NCI-H1105 (cell line): ENCODE measurements at places on chromosomes 11 and 22.

GRCh38 chr22:50074056-50074455 lies 11.2 kb downstream of the MLC1 start:
- DNase-seq, result no peak

- DNase-seq, result no peak
Measured at GRCh38 chr11:7849018-7849417, 52.3 kb upstream of the OR5P2 start.

- DNase-seq, result peak; percentile 11
Measured at GRCh38 chr11:122633219-122633829, 22.2 kb upstream of the UBASH3B start.

DNA sequence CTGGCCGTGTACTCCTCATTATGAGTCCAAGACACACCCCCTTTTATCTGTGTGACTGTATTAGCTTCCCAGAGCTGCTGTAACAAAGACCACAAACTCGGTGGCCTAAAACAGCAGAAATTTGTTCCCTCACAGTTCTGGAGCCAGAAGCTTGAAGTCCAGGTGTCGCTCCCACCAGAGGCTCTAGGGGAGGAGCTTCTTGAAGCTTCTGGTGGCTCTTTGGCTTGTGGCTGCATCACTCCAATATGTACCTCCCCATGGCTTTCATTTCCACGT lies 3.0 kb downstream of the PRR5 start:
- DNase-seq, result no peak

GRCh38 chr22:48309115-48309705 lies 1518.5 kb downstream of the BRD1 start:
- DNase-seq, result no peak

DNA sequence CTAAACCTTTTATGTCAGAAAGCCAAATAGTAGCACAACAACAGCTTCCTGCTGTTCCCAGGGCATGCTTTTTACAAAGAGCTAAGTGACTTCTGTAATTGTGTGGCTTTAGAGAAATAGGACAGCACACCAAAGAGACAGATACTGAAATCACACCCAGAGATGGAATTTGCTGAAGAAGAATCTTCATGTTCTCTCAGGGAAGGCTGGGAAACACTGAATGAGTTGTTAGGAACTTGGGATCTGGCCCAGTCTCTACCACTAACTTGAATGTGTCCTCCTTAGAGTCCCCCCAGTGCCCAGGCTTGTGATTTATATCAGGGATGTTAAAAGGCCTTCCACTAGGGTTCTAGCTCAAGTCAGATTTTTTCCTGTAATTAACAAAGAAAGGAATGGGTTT lies 175.2 kb downstream of the DBX1 start:
- no peak for DNase-seq

- DNase-seq, result no peak
Measured at GRCh38 chr11:34978236-34979191, 62.1 kb downstream of the PDHX start.

DNA sequence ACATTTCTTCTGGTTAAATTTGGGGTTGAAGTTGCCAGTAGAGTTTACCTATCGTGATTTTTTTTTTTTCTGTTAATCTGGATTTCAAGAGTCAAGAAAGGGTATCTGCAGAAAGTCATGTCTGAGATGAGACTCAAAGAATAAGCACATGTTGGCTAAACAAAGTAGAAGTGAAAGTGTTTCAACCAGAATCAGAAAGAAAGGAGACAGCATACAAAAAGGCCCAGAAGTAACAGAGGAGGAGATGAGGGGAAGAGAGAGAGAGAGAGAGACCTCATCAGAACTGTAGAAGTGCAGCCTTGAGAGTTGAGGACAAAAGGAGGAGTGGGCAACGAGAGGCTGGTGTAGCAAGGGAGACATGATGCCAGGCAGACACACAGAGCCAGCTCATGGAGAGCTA lies 54.9 kb downstream of the SVIP start:
- no peak for DNase-seq

DNA sequence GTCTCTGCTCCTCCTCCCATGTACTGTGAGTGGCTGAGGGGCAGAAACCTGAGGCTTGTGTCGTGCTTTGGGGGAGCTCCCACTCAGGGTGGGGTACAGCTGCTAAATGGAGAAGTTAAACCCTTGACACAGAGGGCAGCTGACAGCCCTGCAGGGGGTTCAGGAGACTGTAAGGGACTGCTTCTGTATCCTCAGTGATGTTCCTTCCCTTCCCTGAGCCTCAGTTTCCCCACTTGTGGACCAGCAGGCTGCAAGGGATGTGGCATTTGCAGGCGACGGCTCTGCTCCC lies 15.6 kb downstream of the SYNGR1 start:
- DNase-seq, result no peak

- no peak for DNase-seq
Measured at GRCh38 chr11:124167826-124168231, 15.3 kb upstream of the OR10D3 start.

DNA sequence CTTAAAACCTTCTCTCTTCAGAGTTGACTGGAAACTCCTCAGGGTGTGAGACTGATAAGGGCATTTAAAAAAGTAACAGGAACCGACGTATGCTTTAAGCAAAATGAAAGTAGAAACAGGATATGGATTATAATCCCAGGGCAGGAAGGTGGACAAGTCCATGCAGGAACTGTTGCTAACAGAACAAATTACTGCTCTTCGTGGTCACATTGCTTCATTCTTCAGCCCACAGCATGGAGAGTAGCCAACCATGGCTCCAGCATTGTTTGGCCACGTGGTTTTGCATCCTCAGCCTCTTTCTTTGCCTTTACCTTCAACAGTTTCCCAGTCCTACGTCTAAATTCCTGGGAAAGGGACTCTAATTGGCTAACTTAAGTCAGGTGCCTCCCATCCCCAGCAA lies 563.1 kb upstream of the ISX start:
- DNase-seq, result no peak

DNA sequence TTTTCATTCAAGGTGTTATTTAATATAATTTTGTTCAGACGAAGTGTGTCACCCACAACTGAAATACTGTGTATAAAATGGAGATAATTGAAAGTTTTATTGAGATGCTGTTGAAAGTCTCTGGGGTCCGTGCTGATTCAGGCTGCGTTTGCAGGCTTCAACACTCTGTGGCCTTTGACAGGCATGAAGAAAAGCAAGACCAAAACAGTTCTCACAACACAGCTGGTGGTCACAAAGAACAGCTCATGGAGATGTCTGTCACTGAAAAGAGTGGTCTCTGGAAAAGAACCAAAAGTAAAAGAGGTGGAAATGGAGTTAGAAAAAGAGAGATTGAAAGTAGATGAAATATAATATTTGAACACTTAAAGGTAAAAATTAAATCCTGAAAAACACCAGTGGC lies 9.8 kb upstream of the MPPED2 start:
- DNase-seq, result no peak

GRCh38 chr22:35733791-35734516 lies 16.3 kb downstream of the APOL5 start:
- DNase-seq, result no peak

DNA sequence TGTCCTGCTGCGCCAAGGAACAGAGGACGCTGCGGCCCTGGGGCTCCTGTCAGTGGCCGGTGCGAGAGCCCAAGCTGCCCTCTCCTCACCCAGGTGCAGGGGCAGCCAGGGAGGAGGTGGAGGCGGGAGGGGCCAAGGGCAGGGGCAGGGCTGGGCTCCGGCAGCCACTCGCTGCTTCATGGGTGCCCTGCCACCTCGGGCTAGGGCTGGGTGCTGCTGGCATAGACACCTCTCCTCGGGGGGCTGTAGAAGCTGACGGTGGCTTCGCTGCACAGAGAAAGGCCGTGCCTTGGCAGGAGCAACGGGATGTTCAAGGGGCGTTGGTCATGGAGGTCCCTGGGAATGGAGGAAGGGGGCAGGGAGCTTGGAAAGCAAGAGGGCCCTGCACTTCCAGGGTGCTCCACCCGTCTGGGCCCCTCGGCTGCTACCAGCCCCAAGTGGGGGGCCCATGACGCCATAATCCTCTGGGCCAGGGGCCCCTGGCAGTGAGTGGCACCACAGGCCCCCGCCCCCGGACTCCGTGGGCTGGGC lies 1.6 kb upstream of the TBX1 start:
- no peak for DNase-seq

DNA sequence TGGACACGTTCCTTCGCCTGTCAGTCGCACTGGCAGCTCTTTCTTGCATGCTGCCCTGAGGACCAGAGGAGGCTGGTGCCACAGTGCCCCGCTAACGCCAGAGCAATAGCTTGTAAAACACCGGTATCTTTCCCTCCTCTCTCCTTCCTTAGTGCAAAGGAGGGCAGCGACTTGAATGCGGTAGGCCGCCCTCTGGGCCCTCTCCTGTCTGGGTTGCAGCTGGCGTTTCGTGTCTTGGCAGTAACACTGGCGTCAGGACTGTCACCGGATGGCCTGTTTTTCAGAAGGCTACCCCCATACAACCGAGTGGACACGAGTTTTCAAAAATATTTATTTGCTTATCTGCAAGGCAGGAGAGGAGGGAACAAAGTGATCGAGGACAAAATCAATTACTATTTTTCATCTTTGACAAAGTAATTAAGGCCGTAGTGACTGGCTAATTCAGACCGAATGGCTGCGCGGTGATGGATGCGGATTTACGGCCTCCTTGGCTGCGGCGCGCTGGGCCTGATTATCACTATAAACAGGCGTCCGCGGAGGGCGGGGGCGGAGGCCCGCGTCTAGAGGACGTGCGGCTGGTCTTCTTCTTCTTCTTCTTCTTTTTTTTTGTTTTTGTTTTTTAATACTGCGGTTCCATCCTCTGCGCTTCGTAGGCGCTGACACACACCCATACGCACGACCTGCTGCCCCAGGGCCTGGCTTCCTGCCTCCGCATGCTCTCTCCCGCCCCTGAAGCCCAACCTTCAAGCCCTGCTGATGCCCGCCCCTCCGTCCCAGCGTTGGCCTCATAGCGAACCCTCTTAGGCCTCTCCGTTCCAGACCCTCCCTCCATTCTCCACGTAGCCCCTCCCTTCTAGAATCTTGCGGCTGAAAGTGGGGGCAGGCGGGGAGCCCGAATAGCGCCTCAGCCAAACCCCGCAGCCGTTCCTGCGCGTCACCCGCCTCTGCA lies 2.9 kb upstream of the SLC6A5 start:
- no peak for DNase-seq

DNA sequence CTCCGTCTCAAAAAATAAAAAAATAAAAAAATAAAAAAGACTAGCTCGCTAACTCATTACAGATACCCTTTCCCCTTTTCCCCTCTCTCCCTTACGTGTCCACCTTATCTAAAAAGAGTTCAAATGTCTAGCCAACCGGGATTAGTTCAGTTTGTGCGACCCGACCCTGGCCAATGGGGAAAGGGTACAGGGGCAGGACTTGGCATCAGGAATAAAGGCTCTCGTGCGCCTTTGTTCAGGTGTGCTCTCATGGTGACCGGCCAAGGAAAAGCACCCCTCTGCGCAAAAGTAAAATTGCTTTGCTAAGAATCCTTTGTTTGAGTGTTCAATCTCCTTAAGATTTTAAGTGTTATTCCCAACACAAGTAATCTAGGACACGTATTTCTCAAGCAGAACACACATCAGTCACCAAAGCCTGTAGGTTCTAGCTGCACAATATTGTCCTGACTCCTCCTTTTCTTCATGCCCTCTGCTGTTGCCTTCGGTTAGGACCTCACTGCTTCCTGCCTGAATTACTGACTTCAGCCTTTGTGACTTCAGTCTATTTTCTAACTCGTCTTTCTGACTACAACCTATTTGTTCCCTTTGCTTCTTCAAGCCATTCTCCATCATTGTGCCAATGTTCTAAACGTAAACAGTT lies 20.7 kb upstream of the CECR2 start:
- no peak for DNase-seq

DNA sequence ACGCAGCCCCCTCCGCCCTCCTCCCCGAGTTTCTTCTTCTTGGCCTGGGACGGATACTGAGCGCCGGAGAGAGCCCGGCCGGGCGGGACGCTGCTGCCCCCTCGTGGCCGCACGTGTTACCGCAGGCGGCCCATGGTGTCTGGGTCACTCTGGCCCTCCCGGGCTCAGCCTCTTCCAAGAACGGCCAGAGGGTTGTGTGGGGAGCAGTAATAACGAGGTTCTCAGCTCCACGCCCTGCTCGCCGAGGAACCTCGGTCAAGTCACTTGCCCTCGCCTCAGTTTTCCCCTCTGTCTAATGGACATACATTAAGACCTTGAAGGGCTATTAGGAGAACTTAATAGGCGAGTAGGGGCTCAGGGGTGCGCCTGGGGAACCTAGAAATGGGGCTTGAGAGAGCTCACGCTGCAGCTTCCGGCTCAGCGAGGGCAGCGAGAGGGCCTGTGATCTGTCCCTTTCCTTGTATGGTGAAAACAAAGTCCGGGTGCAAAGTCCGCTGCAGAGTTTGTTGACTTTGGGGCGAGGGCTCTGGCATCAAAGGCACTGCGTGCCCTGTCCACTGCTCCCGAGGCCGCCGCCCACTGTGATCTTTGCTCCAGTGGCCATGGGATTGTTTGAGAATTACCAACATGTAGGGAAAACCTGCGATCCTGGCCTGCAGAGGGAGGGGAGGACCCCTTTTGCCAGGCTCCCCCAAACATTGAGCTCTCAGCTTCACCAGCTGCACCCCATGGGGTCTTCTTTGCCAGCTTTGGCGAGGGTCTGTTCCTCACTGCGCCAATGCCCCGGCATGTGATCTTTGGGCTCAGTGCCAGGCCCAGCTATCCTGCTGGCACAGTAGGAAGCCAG lies 14.4 kb upstream of the LRP5 start:
- DNase-seq, result peak; percentile 6

DNA sequence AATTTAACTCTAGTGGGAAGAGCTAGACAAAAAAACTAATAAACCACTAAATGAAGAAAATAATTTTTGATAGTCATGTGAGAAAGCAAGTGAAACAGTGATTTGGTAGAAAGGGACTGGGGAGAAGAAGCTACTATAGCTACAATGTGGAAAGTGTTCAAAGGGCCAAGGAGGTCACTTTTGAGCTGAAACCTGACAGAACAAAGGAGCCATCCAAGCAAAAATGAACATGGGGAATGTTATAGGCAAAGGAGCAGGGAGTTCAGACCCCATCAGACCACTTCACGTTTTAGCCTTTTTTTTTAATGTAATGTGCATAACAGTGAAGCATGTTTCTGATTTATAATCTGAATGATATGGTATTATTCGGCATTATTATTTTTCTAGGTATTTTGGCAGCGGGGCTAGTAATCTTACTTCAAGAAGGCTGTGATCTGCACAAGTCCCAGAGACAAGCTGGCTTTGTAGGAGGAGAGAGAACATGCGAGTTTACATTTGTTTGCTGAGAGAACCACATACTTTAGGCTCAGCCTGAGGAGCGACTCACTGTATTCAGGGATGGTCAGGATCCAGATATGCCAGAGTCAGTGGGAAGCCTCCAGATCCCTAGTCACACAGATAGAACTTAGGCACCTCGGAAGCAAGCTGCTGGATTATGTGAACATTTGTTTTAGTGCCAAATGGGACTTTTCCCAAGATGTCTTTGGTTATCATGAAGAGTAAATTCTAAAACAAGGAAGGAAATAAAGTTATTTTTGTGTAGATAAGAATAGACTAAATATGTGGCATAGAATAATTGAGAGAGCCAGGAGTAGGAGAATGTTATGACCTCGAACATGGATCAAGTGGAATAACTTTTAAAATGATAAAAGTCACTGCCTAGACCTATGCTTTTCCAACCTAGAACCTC lies 118.6 kb downstream of the TRIM44 start:
- no peak for DNase-seq

GRCh38 chr11:71499546-71499945 lies 27.5 kb upstream of the KRTAP5-7 start:
- DNase-seq, result no peak
